ENCODE measurements at places on chromosomes 5 and 9. TPM values are rescaled to one million over a fixed set of nuclear protein-coding genes. Genes with fewer than 3 reads are reported as not detected.

- H3K4me1 ChIP-seq, result no peaks in the 10 kb centered on the region
- no peak overlapping the region for H3K27ac ChIP-seq
- H3K4me3 ChIP-seq, result no peak overlapping the region
- H3K36me3 ChIP-seq, result no peaks in the 10 kb centered on the region
- peaks cover 2% of the 10 kb centered on the region for H3K27me3 ChIP-seq
- no peak for DNase-seq
These were observed 48.2 kb downstream of the RASGEF1C start for GRCh38 chr5:180160789-180161188.

DNA sequence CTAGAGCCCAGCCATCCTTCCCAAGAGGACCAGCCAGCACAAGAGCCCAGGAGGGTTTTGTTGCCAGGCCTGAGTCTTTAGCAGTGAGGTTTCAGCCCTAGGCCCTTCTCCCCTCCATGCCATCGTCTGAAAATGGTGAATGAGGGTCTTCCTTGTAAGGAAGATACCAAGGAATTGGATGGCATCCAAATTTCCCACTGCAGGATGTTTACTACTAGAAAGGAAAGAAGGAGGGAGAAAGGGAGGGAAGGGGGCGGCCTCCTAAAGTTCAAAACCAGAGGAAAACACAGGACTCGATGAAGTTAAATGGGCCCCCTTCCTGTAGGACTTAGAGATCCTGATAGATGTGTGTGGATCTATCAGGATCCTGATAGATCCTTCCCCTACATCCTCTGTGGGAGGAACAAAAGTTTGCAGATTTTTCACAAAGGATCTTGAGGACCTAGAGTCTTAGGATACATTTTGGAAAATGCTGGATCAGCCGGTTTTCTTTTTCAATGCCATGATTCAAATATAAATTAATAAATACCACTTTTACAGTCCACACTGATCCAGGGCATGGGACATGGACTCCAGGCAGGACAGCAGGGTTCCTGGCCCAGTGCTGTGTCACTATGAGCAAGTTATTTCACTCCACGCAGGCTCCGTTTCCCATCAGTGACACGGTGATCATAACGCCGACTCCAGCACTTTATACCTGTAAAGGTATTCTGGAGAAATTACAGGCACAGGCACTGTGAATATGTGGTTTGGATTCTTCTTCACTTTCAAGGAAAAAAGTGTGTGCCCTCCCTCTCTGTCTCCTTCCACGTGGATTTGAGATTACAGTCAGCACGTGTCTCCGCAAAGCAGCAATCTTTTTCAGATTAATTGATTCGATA lies 40.9 kb downstream of the C5orf15 start:
- H3K27me3 ChIP-seq, result no peaks in the 10 kb centered on the region
- H3K36me3 ChIP-seq, result no peaks in the 10 kb centered on the region
- peaks cover 47% of the 10 kb centered on the region for H3K4me1 ChIP-seq
- peak overlapping the region; percentile 5 for H3K27ac ChIP-seq

DNA sequence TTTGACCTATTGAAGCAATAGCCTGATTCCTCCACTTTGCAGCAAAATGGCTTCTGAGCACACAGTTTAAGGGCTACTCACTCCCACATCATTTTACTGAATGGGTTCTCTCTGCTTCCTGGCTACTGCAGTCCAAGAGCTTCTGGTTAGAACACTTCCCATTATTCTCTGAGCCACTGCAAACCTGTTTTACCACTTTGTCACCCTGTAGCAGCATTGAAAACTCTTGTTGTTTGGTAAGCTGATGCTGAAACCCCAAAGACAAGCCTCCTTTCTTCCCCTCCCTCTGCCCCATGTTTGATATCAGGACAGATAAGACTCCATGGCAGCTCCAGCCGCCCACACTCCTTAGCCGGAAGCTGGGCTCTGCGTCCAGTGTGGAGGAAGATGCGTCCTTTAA lies 84.4 kb upstream of the RARS1 start:
- H3K27me3 ChIP-seq, result peaks cover 18% of the 10 kb centered on the region
- H3K36me3 ChIP-seq, result no peaks in the 10 kb centered on the region
- no peak for DNase-seq
- no peaks in the 10 kb centered on the region for H3K4me1 ChIP-seq
- H3K4me3 ChIP-seq, result no peak overlapping the region

DNA sequence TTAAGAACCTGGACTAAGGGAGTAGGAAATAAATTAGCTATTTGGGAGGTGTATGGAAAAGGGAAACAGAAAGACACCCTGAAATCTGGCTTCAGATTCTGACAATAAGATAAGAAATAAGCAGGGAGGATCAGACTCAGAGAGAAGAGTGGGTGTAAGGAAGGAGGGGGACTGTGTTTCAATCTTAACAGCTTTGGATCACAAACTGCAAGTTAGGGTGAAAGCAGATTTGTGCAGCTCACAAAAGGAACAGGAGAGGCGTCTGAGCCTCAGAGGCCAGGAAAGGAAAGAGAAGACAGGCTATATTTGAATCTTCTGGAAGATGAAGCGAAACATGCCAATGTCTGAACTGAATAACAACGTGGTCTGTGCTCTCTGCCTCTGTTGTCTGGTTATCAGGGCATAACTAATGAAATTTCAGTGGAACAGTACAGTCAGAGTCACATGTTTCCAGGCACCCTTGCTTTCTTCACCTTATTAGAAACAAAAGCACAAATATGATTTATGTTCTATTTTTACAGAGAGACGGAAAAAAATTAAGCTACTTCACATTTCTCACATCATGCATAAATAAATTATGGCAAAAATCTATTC lies 26.6 kb downstream of the SGTB start:
- peaks cover 21% of the 10 kb centered on the region for H3K36me3 ChIP-seq
- H3K4me1 ChIP-seq, result peaks cover 4% of the 10 kb centered on the region
- DNase-seq, result no peak
- no peaks in the 10 kb centered on the region for H3K27me3 ChIP-seq

ZNF879 gene
- 2.6 TPM for total RNA-seq
